ENCODE measurements at places on chromosomes 3 and 15. TPM values are rescaled to one million over a fixed set of nuclear protein-coding genes. Genes with fewer than 3 reads are reported as not detected.
A peak's percentile ranks its signal among the peaks of the same experiment; 100 is the strongest.

Gene TEX9
- 7.5 TPM for total RNA-seq

Gene CPNE9
- total RNA-seq: not detected

Gene FBXL2
- 22.6 TPM for total RNA-seq

Gene USP3
- 37.2 TPM for total RNA-seq

Gene POPDC2
- total RNA-seq: 0.40 TPM

Gene DPPA2
- not detected for total RNA-seq

Gene ADAMTS7
- total RNA-seq: 9.9 TPM

Gene LEKR1
- 1.4 TPM for total RNA-seq

Gene VGLL3
- total RNA-seq: 16.0 TPM

Gene SMCO1
- total RNA-seq: not detected

Gene SAMMSON
- total RNA-seq: not detected

Gene NANOGP8
- total RNA-seq: not detected

Gene GOLGA8M
- not detected for total RNA-seq

- no peak for DNase-seq
These were observed 698.4 kb upstream of the CCDC54 start for GRCh38 chr3:106678657-106679390.

- DNase-seq: no peak
These were observed 916 bp downstream of the IL17RD start for GRCh38 chr3:57164217-57164656.

DNA sequence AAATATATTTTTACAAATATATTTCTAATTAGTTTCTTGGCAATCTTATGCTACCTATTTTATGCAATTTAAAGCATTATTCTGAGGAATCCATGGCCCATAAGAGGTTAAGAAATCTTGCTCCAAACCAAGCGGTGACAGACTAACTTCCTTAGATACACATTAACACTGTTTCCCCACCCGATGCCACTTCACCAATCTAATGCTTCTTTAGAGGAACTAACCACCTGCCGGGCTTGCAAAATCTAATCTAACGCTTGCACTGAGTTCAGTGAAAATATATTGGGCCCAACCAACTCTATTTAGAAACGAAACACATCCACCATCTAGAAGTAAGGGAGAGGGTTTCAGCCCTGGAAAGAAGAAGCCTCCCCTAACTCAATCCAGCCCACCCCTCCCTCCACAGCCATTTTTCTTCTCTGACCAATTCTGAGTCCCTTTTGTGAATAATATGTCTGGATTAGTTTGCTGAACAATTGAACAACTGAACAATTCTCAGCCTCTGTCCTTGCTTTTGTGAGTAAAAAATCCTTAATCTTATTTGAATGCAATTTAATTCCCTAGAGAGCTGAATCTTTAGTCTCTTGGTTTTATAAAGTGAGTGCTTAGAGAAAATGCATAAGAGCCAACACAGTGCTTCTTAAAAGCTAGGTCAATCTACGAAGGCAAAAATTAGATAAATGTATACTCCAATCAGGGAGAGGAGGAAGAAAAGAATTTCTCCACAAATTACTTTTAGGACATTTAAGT, 150.4 kb upstream of the ADAMTS9 start:
- DNase-seq: peak; percentile 59

GRCh38 chr3:180068023-180068422, 31.3 kb upstream of the PEX5L start:
- DNase-seq: no peak

- no peak for DNase-seq
These were observed 478.7 kb upstream of the WNT5A start for GRCh38 chr3:55965776-55966175.

DNA sequence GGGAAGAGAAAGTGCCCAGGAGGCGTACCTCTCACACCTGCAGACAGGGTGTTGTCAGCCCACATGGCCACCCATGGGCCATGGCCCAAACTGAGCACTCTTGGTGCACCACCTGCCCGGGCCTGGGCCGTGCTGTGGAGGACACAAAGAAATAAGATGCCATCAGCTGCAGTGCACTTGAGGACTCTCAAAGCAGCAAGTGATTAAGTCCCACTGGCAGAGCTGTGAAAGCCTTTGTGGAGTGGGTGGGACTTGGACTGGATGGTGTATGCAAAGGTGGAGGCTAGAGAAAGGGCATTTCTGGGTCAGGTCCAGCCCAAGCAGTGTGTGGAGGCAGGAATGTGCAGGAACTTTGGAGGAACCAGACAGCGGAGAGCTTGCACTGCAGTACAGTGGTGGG, 122.3 kb downstream of the MEGF11 start:
- peak; percentile 69 for DNase-seq

DNA sequence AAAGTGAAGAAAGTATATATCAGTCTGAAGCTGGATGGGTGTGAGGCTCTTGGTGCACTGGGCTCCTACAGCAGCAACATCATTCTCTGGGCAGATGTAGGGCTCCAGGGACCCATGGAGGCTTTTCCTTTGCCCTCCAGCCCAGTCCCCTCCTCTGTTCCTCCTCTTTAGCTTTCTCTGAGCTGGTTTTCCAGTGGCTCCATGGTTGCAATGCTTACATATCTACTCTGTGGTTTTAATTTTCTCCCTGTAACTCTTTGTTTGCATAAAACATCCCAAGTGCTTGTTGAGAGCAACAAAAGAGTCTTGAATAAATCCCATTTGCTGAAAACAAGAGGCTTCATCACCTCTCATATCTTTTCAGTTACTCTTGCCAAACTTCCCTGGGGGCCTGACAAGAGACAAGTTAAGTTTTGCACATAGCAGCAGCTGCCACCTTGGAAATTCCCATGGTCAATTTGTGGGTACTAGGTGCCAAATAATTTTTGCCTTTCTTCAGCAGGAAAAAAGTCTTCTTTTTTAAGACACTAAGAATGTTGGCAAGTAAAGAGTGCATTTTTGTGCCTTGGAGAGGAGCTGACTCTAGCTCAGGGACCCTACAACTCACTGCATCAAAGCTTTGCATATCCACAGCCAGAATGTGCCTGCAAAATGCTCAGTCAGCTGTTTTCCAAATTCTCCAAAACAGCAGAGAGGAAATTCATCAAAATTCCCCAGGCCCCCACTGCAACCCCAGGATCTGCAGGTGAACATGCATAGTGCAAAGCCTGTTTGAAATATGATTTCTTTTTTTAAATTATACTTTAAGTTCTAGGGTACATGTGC, 41.9 kb downstream of the COLQ start:
- no peak for DNase-seq

GRCh38 chr3:52442409-52443267, 2.3 kb downstream of the SEMA3G start:
- DNase-seq: no peak

- peak; percentile 96 for DNase-seq
These were observed 6.2 kb downstream of the TSPAN3 start for GRCh38 chr15:77064539-77065308.

- DNase-seq: peak; percentile 60
These were observed 330.9 kb downstream of the ERC2 start for GRCh38 chr3:56137415-56137814.

- DNase-seq: no peak
These were observed 96.7 kb downstream of the LSM3 start for GRCh38 chr3:14274999-14275961.

DNA sequence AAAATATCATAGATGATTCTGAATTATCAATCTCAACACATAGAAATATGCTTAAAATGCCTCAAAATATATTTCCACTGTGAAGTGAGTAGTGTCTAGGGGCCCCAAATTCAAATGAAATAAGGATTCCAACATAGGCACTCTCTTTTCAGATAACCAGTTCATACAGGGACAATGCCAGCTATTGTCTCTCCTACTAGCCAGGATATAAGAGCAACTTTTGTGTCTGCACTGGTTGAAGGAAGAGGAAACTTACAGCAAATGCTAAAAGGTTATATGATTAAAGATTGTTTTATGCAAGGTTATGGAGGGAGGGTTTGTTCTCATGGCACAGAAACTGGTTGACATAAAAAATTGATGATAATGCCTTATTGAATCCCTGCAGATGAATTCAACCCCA, 579.4 kb upstream of the ALCAM start:
- no peak for DNase-seq

- DNase-seq: no peak
These were observed 185.2 kb upstream of the TSC22D2 start for GRCh38 chr3:150222691-150223489.

GRCh38 chr15:52013151-52013791, 5.7 kb upstream of the MAPK6 start:
- peak; percentile 56 for DNase-seq

DNA sequence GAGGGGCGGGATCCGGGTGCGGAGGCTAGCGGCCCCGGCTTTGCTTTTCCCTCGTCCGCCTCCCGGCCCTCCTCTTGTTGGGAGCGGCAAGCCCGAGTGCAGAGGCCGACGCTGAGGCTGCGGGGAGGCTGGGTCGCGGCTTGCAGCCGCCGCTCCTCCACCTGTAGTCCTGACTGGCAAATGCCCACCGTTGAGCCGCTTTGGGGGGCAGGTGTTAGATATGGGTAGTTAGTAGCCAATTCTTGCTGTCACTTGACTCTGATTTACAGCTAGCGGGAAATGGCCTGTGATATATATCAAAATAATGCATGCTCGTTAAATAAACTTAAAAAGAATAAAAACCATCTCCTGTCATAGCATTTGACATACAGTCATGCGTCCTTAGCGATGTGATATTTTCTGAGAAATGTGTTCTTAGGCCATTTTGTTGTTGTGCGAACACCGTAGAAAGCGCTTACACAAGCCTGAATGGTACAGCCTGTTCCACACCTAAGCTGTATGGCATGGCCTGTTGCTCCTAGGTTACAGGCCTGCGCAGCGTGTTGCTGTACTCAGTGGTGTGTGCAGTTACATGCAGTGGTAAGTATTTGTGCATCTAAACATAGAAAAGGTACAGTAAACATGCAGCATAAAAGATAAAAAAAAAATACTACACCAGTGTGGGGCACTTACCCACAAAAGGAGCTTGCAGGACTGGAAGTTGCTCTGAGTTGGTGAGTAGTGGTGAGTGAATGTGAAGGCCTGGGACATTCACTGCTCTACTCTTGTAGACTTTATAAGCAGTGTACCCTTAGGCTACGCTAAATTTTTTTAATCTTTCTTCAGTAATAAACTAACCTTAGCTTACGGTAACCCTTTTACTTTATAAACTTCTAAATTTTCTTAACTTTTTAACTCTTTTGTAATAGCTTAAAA, 873 bp downstream of the CAPN7 start:
- peak; percentile 61 for DNase-seq

- no peak for DNase-seq
These were observed 62.8 kb downstream of the RASGRF1 start for GRCh38 chr15:79027532-79028410.

DNA sequence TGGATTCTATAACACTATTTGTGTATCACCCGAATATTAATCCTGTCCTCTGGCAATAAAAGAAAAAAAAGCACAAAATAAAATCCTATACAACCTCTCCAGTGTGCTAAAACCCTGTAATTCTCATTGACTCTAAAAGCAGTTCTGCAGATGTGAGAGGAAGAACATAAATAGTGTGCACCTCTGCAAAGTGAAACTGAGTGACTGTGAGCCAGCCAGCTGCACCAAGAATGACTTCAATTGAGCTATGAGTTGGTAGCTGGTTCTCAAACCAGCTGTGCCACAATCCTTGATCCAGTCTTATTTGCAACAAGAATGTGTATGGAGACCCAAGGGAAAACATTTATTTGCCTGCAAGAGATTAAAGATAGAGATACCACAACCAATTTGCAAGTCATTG, 31.2 kb upstream of the COL8A1 start:
- no peak for DNase-seq

DNA sequence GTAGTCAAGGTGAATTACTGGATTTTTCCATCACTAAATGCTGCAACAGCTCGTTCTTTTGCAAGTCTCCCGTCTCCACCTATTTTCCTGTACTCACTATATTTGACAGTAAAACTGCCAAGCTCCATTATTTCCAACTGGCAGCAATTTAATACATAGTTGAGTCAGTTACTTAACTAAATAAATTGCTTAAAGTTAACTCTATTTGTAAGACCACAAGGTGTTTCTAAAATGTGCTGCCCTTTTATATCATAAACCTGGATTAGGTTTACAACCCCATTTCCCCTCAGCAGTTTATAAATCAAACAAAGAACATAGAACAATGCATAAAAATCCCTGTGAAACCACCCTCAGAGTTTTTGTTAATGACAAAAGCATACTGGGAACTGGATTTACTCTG, 211.4 kb upstream of the DPH6 start:
- DNase-seq: no peak

GRCh38 chr3:29694783-29695182, 413.9 kb downstream of the RBMS3 start:
- DNase-seq: peak; percentile 99

DNA sequence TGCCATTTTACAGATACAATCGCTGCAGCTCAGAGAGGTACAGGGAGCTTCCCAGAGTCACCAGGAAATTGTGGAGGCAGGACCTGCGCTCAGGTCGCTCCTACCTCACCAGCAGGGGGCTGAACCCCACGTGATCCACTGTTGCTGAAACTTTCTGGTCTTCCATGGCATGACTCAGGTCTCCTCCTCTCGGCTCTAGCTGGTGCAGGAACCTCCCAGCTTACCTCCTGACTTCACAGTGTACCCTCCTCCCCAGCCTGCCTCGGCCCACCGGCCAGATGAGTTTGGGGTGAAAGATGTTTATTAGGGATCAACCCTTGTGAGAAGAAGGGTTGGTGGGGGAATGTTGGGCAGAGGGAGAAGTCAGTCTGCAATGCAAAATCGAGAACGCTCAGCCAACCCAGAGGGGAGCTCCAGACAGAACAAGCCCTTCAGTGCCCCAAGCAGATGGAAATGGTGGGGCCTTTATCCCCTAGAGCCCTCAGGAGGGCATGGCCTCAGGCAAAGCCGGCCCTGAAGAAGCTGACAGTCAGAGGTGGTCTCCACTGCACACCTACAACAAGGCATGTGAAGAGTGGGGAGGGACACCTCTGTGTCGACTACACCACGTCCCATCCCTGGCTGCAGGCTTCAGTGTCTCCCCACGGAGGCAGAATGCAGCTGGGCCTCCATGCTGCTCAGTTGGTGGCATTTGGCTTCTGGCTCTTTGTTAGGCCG, 118.6 kb upstream of the PRR20G start:
- peak; percentile 13 for DNase-seq

DNA sequence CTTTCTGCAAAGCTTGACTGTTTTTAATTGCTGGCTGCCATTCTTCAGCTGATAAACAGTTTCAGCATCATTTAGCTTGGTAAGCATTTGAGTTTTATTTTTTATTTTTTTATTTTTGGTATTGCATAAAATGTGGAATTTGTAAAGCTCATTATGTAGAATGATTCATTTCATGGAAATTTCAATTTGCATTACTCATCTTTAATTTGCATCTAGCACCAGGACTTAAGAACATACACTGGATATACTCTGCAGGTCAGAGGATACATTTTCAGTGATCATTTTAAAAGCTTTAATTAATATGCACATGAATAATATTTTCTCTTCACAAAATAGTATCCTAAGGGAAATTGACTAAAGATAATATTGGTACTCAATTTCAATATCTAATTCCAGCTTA, 732.4 kb upstream of the BCHE start:
- DNase-seq: peak; percentile 52

Data from renal cortical epithelial cell (primary cell).